ENCODE measurements at places on chromosomes 5 and 9. TPM values are rescaled to one million over a fixed set of nuclear protein-coding genes. Genes with fewer than 3 reads are reported as not detected.

- DNase-seq: no peak
These were observed 1134.1 kb downstream of the PTPRD start for GRCh38 chr9:9478741-9479140.

- DNase-seq: no peak
These were observed 138.0 kb upstream of the GHR start for GRCh38 chr5:42285230-42285629.

DNA sequence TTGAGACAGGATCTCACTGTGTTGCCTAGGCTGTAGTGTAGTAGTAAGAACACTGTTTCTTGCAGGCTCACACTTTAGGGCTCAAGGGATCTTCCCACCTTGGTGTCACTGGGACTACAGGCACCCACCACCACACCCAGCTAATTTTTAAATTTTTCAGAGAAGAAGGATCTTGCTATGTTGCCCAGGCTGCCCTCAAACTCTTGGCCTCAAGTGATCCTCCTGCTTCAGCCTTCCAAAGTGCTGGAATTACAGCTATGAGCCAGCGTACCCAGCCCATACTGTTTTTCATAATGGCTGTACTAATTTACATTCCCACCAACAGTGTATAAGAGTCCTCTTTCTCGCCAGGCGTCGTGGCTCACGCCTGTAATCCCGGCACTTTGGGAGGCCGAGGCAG, 5.1 kb downstream of the STX17 start:
- DNase-seq: no peak

GRCh38 chr9:93100276-93100636, 4.2 kb downstream of the CARD19 start:
- DNase-seq: no peak

DNA sequence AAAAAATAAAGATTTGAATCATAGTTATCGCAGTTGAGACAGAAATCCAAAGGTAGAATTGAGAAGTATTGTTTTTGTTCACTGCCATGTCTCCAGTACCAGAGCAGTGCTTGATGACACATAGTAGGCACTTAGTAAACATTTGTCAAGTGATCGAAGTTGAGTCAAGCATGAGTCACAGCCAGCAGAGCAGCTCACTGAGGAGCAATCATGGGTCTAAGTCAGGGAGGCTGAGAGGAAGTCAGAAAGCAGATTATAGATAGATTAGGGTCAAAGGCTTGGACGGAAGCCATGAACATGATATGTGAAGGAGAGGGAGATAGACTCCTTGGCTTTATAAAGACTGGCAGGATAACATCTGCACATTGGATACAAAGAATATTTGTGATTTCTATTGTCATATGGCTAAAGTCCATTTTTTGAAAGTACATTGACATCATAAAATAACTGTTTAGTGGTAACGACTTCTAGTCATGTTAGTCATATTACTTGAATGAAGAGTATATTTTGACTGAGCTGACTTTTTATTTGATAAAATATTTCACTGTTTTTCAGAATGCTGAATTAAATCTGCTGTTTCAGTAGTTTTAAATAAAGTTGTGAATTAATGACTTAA, 168.5 kb downstream of the RAB3C start:
- peak; percentile 36 for DNase-seq

GRCh38 chr9:10251490-10251889, 361.3 kb downstream of the PTPRD start:
- DNase-seq: peak; percentile 82

Gene RPP25L
- 28.4 TPM for polyA plus RNA-seq

Gene LAMC3
- polyA plus RNA-seq: not detected

Gene INSL4
- polyA plus RNA-seq: not detected

GRCh38 chr9:110191615-110192014, 16.3 kb downstream of the C9orf152 start:
- no peak for DNase-seq

Gene NR3C1
- 12.2 TPM for polyA plus RNA-seq

GRCh38 chr9:117335837-117336433, 78.9 kb downstream of the ASTN2 start:
- DNase-seq: no peak

- DNase-seq: no peak
These were observed 17.4 kb downstream of the TMOD1 start for GRCh38 chr9:97518909-97519307.

- DNase-seq: peak; percentile 64
These were observed 155.4 kb downstream of the PAM start for GRCh38 chr5:102910240-102911226.

Gene PCDH1
- polyA plus RNA-seq: 1.2 TPM

Gene LCN9
- not detected for polyA plus RNA-seq

- DNase-seq: no peak
These were observed 453 bp upstream of the DOK3 start for GRCh38 chr5:177509991-177510566.

GRCh38 chr5:2204366-2205184, 321.9 kb upstream of the IRX4 start:
- DNase-seq: no peak

DNA sequence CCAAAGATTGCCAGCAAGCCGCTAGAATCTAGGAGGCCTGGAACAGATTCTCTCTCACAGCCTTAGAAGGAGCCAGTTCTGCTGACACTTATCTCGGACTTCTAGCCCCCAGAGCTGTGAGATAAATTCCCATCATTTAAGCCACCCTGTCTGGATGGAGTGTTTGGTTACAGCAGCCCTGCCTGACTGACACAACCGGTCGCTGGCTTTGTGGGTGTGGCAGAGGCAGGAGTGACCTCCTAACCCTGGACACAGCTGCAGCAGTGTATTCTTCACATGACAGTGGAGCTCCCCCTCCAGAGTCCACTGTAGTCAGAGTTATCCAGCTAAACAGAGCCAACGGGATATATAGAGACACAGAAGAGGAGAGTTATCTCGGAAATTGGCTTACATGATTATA, 21.2 kb upstream of the IL17B start:
- DNase-seq: no peak

GRCh38 chr9:89603767-89604665, 796 bp upstream of the GADD45G start:
- no peak for DNase-seq

DNA sequence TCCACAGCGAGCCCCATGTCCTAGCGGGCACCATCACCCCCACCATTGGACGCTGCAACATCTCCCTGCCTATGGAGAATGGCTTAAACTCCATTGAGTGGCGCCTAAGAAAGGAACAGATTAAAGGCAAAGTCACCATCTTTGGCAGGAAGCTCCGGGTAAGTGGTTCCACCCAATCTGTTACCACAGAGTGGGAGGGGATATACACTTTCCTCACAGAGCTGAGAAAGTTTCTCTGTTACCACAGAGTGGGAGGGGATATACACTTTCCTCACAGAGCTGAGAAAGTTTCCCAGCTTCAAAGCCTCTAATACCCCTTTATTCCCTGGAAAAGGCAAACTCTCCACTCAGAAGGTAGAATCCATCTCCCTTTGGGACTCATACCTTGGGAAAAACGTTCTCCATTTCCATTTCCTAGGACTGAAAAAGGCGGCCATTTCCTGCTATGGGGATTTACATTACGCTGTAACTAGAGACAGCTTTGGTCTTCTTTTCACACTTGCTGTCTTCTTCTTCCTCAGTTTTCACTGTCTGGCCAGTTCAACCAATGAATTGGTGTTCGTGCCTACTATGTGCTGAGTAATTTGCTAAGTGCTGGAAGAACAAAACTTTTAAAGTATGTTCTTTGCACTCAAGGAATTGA, 63.4 kb upstream of the WWC1 start:
- DNase-seq: no peak

Gene PRSS3
- polyA plus RNA-seq: 127 TPM

DNA sequence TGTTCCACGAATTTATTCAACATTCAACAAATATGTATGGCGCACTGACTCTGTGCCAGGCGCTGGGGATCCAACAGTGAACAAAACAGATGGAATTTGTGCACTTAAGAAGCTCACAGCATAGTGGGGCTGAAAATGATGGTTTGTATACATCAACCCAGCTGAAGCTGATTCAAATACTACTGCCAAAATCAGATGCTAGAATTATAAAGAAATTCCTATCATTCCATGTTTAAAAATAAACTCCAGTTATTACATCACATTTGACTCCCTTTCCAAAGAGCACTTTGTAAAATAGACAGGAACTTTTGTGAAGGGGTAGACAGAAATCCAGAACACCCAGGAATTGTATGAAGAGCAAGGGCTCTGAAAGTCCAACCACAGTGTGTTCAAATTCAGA, 54.1 kb downstream of the ZNF608 start:
- no peak for DNase-seq

DNA sequence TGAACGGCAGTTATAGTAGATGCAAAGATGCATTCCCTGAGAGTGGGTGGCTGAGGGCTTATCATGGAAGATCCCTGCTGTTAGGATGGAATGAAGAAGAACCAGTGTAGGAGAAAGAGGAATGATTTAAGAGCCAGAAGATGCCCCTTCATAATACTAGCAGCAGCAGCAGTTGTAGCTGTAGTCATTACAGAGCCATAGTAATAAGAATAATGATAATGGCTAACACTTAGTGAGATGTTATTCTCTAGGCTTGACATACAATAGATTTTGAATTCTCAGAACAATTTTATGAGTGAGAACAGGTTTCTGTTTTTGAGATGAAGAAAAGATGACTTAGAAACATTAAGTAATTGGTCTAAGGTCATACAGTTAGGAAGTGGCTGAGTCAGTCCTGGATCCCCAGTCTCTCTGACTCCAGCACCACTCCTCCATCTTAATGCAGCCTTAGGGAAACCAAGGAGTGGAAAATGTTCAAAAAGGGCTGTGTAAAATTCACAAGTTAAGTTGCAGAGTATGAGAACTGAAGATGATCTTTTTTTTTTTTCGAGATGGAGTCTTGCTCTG, 459.4 kb upstream of the SGCD start:
- DNase-seq: no peak

Gene MAPKAP1
- polyA plus RNA-seq: 122 TPM

- no peak for DNase-seq
These were observed 2.8 kb upstream of the DIPK1B start for GRCh38 chr9:136709454-136710109.

DNA sequence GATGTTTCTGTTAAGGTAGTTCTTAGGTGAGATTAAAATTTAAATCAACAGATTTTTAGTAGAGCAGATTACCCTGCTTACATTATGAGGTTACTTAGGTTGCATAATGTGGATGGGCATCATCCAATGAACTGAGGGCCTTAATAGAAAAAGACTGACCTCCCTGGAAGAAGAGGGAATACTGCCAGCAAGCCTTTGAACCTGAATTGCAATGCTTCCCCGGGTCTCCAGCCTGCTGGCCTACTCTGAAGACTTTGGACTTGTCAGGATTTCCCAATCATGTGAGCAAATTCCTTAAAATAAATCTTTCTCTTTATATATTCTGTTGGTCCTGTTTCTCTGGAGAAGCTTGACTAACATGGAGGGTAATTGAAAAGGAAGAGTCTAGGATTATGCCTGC, 542.1 kb upstream of the ARRDC3 start:
- no peak for DNase-seq

- DNase-seq: no peak
These were observed 111.0 kb upstream of the RETREG1 start for GRCh38 chr5:16727755-16728325.

Gene PCDHA9
- not detected for polyA plus RNA-seq

- DNase-seq: peak; percentile 5
These were observed 605 bp downstream of the CHSY3 start for GRCh38 chr5:129904667-129905472.

DNA sequence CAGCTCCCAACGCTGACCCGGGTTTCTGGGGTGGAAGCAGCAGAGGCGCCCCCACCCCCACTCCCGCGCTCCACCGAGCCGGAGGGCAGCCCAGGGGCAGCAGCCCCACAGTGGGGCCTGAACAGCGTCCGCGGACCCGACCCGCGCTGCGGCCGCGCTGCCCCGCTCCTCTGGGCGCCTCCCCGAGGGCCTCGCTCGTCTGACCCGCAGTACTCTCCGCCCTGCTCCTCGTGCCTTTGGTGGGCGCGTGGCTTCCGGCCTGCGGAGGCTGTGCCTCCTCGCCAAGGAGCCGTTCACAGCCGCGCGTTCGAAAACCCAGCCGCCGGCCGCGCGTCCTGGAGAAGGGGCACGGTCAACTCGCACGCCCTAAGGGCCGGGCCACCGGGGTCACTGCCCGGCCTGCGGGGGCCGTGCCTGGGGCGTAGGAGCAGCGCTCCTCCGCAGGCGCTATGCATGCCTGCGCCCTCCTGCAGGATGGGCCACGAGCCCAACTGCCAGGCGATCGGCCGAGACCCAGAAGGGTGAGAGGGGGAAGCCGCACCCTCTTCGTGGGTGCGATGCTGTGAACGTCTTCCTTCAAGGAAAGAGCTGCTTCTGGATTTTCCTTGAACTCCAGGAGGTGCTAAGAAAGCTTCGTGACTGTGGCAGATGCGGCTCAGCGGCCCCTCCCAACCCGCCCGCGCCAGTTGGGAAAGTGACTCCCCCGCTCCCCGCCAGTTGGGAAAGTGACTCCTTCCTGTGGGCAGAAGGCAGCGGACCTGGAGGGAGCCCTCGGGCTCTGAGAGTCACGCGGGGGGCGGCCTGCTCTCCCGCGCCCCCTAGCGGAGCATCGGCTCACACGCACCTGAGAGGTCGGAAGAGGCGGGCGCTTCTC, 82.7 kb downstream of the HSD17B3 start:
- DNase-seq: no peak

Gene JAKMIP2
- polyA plus RNA-seq: not detected

DNA sequence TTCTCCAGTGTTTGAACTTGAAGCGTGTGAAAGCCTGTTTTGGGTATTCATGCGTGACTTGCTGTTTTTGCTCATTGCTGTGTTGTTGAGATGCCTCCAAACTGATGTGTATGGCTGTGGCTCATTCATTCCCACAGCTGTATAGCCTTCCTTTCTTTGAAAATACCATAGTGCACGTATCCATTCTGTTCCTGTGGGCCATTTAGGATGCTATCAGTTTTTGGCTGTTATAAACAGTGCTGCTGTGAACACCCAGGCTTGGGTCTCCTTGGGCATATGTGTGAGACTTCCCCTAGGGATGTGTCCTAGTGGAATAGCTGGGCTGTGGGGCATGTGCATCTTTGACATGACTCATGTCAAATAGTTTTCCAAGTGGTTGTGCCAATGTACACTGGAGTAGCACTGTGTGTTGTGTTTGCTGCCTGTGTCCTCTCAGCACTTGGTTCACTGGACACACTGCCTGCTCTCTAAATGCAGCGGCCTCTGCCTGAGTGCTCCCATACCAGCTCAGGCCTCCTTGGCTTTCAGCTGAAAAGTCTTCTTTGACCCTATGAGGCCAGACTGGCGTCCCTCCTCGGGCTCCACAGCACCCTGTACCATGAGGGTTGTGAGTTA, 102.6 kb upstream of the TBC1D2 start:
- peak; percentile 5 for DNase-seq

- no peak for DNase-seq
These were observed 74.1 kb upstream of the PIK3R1 start for GRCh38 chr5:68141494-68141893.

DNA sequence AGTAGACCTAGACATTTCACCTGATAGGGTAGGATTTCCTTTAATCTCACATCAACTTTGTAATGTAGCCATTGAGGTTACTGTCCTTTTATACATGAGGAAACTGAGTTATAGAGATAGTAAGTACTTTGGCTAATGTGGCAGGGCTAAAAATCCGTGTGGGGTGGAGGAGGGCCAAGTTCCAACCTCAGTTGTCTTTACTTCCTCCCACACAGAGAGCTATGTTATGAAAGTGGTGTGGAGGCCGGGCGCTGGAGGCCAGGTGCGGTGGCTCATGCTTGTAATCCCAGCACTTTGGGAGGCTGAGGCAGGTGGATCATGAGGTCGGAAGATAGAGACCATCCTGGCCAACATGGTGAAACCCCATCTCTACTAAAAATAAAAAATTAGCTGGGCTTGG, 173.3 kb downstream of the PALM2AKAP2 start:
- no peak for DNase-seq

Gene PHF24
- 0.06 TPM for polyA plus RNA-seq

GRCh38 chr5:55222092-55222984, 4.8 kb downstream of the MCIDAS start:
- no peak for DNase-seq

Gene IFNB1
- polyA plus RNA-seq: not detected

GRCh38 chr9:32899181-32899580, 102.2 kb downstream of the APTX start:
- peak; percentile 23 for DNase-seq

Data from foreskin keratinocyte (primary cell).